ENCODE measurements at places on chromosomes 4 and X.

- no peak for DNase-seq
These were observed 48.2 kb upstream of the KLF3 start for GRCh38 chr4:38615847-38616246.

- DNase-seq, result no peak
These were observed 146.7 kb downstream of the TBL1X start for GRCh38 chrX:9611436-9612145.

- no peak for DNase-seq
These were observed 18.0 kb upstream of the TBC1D14 start for GRCh38 chr4:6891436-6892170.

GRCh38 chr4:7759216-7759615 is 180.4 kb downstream of the AFAP1 start:
- no peak for DNase-seq

- no peak for DNase-seq
These were observed 2.0 kb downstream of the RAPGEF2 start for GRCh38 chr4:159104694-159105414.

DNA sequence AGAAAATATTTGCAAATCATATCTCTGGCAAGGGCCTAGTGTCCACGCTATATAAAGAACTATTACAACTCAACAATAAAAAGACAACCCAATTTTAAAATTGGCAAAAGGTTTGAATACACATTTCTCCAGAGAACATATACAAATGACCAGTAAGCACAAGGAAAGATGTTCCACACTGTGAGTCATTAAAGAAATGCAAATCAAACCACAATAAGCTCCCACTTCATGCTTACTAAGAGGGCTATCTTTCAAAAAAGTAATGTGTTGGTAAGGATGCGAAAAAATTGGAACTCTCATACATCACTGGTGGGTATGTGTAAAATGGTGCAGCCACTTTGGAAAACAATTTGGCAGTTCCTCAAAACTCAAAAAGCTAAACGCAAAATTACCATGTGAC is 884.0 kb upstream of the INTU start:
- DNase-seq, result no peak

DNA sequence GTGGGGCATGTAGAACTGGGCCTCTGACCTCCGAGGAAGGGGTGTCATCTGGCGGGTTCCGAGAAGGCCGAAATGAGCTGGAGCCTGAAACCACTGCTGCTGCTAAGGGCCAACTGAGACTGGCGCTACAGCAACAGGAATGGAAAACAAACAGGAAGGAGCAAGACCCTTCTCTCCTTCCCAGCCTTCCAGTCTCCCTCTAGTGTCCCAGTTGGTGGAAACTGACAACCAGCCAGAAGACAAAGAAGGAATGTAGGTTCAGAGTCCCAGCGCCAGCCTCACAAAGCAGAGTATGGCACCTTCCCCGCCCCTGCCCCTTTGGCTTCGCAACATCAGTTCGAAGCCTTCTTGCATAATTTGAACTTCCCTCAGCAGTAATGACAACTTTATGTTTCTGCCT is 24.4 kb upstream of the PDZD4 start:
- no peak for DNase-seq

DNA sequence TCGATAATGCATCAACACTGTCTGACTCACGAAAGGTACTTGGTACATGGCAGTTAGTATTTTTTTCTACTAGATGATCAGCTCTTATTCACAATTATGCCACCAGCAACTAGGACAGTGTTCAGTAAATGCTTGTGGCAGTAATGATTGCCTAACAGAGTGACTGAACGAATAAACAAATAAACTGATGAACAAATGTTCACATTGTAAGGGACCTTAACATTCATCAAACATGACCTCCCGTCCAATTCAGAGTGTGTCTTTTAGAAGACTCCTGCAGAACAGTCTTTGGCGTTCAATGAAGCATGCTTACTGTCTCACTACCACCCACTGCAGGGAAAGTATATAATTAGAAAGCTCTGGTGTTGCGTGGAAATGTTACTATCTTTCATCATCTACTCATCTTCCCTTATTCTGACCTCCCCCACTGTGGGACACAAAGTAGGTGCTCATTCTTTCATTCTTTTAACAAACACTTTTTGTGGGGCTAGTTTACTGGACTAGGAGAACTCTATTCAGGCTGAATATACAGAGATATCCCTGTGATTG is 319.3 kb downstream of the RAB28 start:
- DNase-seq, result no peak

GRCh38 chr4:8585186-8585585 is 5.0 kb downstream of the GPR78 start:
- no peak for DNase-seq
